T-helper 1 cell (primary cell): ENCODE measurements at places on chromosomes 6 and 20.
A peak's percentile ranks its signal among the peaks of the same experiment; 100 is the strongest.

DNA sequence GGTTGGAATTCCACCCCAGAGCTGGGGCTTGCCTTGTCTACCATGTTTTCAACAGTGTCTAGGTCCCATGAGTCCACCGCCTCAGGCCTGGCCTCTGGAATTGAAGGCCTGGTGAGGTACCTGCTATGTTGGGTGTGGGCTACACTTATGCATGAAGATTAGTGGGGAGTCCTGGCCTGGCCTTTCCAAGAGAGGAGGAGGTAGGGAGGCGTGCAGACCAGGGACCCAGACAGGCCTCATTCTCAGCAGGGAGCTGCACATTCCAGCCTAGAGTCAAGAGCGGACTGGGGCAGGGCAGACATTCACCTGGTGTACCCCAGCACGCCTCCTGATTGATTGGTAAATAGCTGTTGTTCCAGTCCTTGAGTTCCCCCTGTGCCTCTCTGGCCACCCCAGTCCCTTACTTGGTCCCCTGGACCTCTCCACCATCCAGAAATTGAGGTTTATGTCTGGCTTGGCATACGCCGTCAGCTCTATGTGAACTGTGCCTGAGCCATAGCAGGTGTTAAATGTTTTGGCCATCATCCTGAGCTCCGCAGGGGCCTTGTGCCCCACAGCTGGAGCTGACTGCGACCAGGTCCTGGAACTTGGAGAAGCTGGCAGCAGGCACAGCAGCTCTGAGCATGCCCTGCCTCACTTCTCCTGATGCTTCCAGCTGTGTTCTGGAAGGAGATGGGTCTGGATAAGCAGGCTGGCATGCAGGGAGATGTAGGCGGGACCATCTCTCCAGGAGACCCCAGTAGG is 8.2 kb upstream of the VEGFA start:
- DNase-seq: no peak

DNA sequence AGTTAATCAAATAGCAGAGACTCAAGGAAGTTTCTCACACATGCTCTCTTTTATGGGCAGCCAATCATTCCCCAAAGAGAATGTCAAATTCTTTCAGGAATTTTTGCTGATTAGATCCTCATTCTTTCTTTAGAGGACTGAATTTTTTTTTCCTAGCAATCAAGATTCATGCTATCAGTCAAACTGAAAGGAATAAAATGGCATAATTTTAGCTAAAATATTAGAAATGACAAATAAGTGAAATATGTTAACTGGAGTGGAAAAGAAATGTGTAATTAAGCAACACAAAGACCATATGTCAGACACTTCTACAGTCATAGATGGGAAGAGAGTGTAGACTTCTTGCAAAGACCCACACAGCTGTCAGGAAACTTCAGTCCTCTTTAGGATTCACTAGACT is 242.3 kb upstream of the RNF217 start:
- DNase-seq: no peak

- peak; percentile 69 for DNase-seq
Observed at GRCh38 chr20:327186-328026, 2.1 kb downstream of the SOX12 start.

DNA sequence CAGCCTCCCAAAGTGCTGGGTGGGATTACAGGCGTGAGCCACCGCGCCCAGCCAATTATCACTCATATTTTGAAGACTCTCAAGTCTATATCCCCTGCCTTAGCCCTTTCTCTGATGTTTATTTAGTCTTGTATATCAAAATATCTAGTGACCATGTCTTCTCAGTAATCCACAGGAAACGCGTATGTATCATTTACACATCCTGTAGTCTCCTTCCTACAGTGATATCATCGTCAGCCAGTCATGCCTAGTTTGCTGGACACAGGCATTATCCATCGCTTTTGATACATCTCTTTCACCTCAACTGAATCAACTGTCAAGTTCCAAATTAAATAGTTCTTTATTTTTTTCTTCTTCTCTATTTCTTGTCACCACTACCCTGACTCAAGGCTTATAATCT is 223.7 kb downstream of the NKAIN2 start:
- no peak for DNase-seq

- no peak for DNase-seq
Observed at GRCh38 chr20:9258901-9259300, 190.0 kb downstream of the PLCB4 start.

- DNase-seq: no peak
Observed at GRCh38 chr6:135322427-135323201, 141.5 kb downstream of the MYB start.

DNA sequence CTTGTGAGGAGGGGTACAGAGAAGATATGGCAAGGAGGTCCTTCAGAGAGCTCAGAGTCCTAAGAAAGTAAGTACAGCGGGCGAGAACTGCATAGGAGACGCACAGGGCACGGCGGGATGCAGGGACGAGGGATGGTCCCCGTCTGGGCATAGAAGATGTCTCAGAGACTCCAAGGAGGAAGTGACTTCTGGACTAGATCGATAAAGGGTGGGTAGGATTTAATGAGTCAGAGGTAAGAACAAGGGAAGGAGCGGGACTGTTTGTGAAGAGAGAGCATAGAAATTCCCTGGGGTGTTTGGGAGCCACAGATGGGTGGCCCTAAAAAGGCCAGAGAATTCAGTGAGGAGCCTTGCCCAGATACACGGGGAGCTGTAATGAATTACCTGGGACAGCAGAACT is 69.1 kb downstream of the FAM120B start:
- DNase-seq: no peak

- peak; percentile 73 for DNase-seq
Observed at GRCh38 chr6:157221049-157221816, 102.1 kb downstream of the TMEM242 start.

DNA sequence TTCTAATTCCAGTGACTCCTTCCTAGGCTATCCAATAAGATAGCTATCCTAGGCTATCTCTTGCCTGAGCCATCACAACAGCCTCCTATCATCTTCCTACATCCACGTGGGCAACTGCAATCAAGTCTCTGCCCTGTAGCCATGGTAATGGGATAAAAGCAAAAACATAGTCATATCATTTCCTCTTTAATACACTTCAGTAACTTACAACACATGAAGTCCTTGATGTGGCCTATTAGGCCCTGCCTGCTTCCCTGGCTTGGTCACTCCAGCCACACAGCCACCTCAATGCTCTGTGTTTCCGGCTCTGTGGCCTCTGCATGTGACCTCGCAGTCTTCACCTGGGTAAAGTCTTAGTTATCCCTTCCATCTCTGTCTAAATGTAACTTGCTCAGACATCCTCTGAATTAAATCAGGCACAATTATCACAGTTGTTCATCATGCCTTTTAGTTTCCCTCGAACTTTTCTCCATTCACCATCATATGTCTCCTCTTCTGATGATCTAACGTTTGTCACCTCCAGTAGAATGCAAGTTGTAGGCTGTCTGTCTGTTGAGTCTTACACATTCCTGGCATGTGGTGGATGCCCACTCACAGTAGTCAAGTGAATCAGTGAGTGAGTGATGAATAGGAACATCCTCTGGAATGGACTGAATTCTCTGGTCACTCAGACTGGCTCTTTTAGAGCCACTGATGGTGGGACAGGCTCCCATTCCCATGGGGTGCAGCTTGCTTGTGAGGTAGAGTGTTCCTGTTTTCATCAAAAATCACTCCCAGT is 229.4 kb downstream of the TBC1D7 start:
- no peak for DNase-seq

DNA sequence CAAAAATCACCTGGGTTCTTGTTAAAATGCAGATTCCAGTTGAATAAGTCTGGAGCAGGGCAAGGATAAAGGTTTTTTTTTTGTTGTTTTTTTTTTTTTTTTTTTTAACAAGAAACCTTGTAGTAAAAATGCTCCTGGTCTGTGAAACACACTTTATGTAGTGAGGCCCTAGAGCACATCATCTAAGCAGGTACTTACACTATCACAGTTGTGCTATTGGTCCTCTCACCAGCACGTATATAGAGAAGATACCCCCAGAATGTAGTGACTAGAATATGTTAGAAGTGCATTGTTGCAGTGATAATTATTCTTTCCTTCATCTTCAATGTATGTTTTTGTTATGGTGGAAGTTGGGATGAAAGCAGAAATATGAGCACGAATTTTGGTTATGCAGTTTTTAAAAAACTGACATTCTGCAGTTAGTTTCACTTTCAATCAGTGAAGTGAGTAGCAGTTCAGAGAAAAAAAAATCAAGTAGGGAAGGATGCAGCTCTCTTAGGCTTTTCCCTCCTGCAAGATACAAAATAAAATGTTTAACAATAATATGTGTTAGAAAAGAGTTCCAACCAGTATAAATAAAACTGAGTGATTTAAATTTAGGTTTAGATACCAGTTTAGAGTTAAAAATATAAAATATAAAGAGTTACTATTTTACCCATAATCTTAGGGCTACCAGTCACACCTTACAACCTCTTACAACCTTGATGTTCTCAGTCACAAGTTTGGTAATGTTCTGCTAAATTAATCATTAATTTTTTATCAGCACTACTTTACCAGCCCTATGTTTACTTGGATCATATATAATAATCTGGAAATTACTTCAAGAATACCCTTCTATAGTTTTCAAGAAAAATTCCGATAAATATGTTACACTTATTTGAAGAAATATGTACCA is 9.2 kb upstream of the DEFB113 start:
- DNase-seq: no peak

DNA sequence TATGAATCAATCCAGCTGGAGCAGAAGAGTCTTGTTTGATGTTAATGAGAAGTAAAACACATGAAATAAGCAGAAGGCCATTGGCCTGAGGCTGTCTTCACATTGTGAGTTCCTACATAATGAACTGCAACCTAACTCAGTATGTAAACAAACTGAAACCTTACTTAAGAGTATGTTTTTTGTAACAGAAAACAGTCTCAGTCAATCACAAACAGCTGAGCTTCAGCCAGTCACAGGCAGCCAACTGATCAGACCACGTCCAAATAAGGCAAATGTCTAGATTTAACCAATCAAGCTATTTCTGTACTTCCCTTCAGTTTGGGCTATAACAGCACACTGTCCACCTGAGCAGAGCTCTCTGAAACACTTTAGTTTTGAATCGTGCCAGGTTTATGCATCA is 234.7 kb downstream of the TRDN start:
- no peak for DNase-seq

- no peak for DNase-seq
Observed at GRCh38 chr6:149651056-149651455, 2.5 kb upstream of the KATNA1 start.

DNA sequence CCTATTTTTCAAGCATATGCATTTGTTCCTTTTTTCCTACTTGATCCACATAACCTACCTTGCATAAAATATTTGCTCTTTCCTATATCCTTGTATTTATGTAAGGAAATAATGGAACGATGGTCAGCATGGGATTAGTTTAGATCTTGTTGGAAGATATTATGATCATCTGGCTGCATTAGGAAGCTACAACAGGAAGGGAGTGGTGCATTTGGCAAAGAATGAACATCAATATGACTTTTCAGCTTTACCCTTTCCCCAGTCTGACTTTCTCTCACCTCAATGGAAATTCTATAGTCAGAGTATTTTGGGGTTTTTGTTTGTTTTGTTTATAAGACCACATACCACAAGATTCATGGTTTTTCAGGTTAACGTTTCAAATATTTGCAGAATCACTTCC is 66.0 kb downstream of the HS3ST5 start:
- no peak for DNase-seq

DNA sequence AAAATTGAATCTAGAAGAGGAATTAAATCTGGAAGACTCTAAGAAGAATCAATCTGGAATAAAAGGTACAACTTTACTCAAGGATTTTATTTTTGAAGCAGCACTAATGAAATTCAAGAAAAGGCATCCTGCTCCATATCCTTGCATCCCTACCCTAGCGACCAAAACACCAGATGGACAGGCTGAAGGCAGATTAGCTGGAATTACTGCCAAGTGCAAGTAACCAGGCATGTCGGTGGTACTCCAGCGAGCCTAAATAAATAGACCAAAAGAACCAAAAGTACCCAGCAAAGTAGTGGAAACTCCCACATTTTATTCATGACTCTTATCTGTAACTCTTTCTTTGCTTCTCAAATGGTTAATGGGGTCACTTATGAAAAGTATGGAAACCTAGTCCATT is 21.0 kb downstream of the OPRM1 start:
- DNase-seq: no peak

DNA sequence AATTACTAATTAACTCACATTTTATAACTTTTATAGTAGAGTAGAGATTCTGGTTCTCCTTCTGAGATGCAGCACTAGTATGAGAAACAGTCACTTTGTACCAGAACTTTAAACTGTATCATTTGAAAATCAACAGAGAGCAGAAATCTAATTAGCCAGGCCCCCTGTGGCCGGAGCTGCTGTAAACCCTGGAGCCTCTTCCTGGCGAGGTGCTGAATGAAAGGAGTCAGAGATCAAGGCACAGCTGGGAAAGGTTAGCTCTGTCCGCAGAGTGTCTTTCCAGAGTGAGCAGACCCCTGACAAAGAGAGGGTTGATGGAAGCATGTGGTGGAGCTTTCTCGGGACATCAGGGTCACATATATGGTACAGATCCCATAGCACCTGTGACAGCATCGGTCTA is 703.8 kb downstream of the RFPL4B start:
- no peak for DNase-seq

- no peak for DNase-seq
Observed at GRCh38 chr6:19795211-19795610, 42.0 kb upstream of the ID4 start.

DNA sequence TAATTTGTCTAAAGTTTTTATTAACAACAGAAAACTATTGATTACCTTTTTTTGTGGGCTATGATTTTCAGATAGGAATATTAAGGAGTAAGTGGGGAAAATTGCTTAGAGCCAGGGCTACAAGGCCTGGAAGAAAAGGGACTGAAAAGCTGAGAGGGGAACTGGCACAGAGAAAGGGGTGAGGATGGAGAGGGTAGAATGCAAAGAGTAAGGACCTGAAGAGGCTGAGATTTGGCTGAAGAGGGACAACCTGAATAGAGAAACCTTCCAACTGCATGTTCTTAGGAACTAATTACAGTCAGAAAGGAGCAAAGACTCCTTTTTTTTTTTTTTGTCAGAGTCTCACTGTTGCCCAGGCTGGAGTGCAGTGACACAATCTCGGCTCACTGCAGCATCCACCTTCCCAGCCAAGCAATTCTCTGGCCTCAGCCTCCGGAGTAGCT is 16.7 kb downstream of the BTN2A1 start:
- no peak for DNase-seq

- DNase-seq: no peak
Observed at GRCh38 chr20:8718279-8718678, 350.6 kb upstream of the PLCB4 start.

- no peak for DNase-seq
Observed at GRCh38 chr20:63006540-63007359, at the start of gene BHLHE23. BHLHE23 (minus strand) TSS chr20:63006964; CDS start chr20:63006774, 190 bp downstream.

GRCh38 chr20:52143277-52143676 is 48.3 kb downstream of the ZFP64 start:
- no peak for DNase-seq

- DNase-seq: no peak
Observed at GRCh38 chr20:62051546-62052255, 14.0 kb downstream of the TAF4 start.
